ENCODE measurements at places on chromosomes 7 and 10.

GRCh38 chr10:98528166-98528804, 81.5 kb upstream of the HPS1 start:
- no peak for DNase-seq

DNA sequence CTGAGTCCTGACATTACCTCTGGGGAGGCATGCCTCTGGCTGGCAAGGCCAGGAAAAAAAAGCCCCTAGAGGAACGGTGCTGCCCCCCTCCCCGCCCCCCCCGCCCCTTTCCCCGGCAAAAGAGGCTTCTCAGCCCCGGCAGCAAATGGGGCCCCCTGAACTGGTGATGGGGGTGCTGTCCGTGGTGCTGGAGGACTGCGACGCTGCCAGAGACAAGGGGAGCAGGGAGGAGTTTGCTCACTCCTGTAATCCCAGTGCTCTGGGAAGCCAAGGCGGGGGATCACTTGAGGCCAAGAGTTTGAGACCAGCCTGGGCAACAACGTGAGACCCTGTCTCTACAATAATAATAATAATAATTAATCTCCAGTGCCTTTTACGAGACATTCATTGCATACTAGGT, 23.7 kb downstream of the SRRM3 start:
- DNase-seq, result no peak

DNA sequence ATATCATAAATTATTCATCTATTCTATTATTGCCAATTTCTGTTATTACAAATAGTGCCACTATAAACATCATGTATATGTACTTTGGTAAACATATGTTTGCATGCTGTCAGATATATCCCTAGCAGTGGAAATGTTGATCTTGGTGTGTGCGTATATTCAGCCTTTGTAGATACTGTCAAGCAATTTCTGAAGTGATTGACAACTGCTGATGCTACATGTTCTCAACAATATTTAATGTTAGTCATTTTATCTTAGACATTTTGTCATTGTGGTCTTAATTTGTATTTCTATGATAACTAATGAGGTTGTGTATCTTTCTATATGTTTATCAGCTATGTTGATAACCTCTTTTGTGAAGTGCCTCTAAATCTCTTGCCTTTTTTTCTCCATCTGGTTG, 186.5 kb upstream of the NRG3 start:
- DNase-seq, result no peak

DNA sequence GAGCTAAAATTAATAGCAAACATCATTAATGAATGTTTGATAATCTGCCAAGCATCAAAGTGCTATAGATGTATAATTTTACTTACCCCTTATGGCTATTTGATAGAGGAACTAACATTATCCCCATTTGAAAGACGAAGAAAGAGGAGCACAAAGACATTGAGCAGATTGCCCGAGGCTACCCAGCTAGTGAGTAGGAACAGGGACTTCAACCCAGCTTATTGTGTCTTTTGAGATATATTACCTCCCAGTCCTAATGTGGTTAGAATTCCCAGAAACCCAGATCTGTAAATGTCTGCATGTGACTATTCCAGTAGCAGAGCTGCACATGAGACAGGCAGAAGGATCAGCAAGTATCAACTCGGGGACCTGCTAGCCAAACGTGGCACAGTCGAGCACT, 160.1 kb upstream of the AOAH start:
- no peak for DNase-seq

- DNase-seq, result no peak
Observed at GRCh38 chr7:80124526-80125264, 9.9 kb upstream of the GNAI1 start.

- DNase-seq, result no peak
Observed at GRCh38 chr7:36278069-36278619, 111.5 kb upstream of the ANLN start.

GRCh38 chr10:116272440-116273283, at the start of gene GFRA1:
Gene GFRA1 (minus strand): TSS chr10:116273206. CDS start chr10:116272029, 1,177 bp downstream.
- no peak for DNase-seq
